ENCODE measurements at places on chromosomes 13 and 19.

DNA sequence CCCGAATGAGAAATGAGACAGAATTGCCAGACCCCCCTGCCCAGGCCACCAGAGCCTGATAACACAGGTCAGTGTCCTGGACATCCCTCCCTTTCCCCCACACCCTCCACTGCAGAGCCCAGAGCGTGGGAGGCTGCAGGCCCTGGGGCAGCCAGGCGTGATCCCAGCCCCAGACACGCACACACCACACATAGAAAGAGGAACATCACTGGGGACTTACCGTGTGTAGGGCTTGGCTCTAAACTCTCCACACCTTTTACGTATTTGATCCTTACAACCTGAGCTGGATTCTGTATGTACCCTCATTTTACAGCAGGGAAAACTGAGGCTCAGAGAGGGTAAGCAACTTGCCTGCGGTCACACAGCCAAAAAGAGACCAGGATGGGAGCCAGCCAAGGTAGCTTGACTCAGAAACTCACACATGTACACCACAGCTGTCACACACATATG lies 334 bp upstream of the ANGPTL6 start:
- DNase-seq: no peak

DNA sequence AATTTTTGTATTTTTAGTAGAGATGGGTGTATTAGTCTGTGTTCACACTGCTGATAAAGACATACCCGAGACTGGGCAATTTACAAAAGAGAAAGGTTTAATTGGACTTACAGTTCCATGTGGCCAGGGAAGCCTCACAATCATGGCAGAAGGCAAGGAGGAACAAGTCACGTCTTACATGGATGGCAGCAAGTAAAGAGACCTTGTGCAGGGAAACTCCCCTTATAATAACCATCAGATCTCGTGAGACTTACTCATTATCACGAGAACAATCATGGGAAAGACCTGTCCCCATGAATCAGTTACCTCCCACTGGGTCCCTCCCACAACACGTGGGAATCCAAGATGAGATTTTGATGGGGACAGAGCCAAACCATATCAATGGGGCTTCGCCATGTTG lies 14.6 kb downstream of the ZNF333 start:
- DNase-seq: no peak

DNA sequence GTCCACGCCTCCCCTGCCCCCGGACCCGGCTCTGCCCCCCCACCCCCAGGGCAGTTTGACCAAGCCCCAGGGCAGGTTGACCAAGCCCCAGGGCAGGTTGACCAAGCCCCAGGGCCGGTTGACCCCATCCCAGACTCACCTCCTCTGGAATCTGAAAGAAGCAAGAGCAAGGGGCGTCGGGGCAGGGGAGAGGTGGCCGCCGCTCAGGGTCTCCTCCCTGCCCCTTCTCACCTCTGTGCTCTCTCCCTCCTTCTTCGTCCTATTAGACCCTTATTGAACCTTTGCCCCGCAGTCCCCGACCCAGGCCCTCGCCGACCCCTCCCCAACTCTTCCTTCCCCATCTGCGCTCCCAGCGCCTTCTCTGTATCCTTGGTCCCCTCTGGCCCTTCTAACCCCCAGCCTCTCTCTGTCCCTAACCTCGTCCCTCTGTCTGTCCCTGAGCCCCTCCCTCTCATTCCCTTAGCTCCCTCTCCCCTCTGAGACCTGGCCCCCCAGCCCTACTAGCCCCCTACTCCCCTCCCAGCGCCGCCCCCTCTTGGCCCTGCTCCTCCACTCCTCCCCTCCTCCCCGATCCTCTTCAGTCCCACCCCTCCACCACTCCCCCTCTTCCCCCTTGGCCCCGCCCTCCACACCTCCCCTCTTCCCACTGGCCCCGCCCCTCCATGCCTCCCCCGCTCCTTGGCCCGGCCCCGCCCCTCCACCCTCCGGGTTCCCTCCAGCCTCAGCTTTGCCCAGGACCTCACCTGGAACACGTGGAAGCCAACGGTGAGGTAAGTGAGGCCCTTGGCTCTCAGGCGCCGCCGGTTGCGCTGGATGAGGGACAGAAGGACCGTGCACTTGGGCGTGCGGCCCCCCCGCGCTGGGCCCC lies 7.6 kb downstream of the CAPN12 start:
- no peak for DNase-seq

GRCh38 chr13:67087527-67087926 lies 142.6 kb downstream of the PCDH9 start:
- no peak for DNase-seq

- no peak for DNase-seq
Observed at GRCh38 chr13:28380319-28380718, 114.6 kb downstream of the FLT1 start.

DNA sequence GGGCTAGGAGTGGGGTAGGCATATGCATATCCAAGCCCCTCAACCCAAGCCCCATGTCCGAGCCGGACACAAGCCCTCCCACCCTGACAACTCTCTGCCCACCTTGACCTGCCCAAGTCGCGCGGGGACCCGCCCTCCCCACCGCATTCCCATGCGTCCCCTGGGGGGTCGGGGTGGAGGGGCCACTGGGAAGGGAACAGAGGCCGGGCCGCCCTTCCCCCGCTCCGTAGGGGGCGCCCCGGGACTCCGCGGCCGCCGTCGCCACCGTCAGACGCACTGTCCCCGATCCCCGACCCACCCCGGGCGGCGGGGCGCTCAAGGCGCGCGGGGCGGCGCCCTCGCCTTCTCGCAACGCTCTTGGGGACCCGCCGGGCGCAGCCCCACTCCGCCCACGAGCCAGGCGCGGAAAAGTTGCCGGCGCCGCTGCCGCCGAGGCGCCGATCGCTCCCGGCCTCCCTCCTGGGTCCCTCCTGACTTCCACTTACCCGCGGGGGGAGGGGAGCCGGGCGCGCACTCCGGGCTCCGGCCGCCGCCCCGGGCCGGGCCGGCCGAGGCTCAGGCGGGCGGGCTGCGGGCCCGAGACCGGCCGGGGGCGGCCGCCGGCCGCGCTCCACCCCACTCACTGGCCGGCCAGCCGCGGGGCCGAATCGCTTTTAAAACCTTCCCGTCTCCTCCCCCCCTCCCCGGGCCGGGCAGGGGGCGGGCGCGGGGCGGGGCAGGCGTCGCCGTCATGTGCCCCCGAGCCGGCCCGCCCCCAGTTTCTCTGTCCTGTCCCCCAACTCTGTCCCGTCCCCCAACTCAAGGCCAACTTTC lies 34.4 kb upstream of the NANOS3 start:
- no peak for DNase-seq

- no peak for DNase-seq
Observed at GRCh38 chr19:16184665-16185122, 516 bp upstream of the FAM32A start.

GRCh38 chr13:99686944-99687411 lies 185.7 kb downstream of the TM9SF2 start:
- DNase-seq: no peak

- no peak for DNase-seq
Observed at GRCh38 chr13:41820581-41821237, 140.2 kb downstream of the VWA8 start.

DNA sequence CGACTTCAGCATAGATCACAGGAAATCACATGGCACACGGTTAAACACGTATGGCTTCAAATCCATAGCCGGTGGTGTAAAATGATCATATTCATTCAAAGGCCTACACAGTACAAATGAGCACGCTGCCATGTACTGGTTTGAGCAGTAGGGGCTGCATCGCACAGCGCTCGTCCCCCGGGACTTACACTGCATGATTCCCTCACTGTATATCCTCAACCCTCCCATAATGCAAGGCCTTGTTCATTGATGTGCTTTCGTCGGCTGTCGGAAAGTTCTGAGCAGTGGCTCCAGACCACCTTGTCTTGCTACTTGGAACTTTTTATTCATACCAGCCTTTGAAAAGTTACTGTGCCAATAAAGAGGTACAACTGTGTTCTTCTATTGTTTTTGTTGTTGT lies 578.2 kb downstream of the MYO16 start:
- no peak for DNase-seq

GRCh38 chr19:38089440-38089839 lies 134.6 kb downstream of the DPF1 start:
- DNase-seq: no peak

GRCh38 chr13:104414771-104415170 lies 1348.6 kb upstream of the SLC10A2 start:
- no peak for DNase-seq

DNA sequence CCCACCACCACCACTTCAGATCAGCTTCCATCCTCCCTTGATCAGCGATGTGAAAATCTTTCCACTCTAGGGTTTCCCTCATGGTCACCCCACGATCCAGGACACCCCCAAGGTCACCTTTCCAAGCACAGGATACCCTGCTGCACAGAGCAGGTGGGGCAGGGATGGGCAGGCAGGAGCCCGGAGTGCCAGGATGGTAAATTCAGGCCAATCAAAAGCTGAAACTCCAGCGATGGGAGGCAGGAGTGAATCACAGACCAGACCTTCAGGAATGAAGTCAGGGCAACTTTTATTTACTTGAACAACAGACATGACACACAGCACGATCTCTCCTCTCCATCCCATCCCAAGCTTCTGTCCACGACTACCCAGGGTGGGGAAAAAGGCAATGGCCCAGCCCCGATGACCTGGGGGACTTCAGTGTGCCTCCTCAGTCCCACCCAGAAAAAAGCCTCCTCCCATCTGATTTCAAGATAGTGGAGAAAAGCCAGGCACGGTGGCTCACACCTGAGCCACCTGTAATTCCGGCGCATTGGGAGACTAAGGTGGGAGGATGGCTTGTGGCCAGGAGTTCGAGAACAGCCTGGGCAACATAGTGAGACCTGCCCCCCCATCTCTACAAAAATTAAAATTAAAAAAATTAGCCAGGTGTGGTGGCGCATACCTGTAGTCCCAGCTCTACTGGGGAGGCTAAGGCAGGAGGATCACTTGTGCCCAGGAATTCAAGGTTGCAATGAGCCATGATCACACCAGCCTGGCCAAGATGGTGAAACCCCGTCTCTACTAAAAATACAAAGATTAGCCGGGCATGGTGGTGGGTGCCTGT lies 39.2 kb downstream of the ZSWIM4 start:
- DNase-seq: no peak

DNA sequence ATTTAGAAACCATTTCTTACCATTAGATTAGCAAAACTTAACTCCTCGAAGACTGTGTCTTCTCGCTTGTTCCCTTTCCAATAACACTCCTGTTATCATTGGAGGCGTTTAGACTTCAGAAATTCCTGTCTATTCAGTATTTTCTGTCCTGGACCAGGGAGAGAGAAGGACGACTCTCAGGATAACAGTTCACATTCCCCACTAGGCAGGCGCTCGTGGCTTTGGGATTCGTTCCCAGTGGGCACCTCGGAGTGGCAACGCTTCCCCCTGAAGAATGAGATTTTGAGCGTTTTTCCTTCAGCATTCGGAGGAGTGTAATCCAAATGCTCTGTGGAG lies 429 bp upstream of the ZNF225 start:
- no peak for DNase-seq

GRCh38 chr13:50319635-50320255 lies 304.5 kb downstream of the KCNRG start:
- DNase-seq: no peak

DNA sequence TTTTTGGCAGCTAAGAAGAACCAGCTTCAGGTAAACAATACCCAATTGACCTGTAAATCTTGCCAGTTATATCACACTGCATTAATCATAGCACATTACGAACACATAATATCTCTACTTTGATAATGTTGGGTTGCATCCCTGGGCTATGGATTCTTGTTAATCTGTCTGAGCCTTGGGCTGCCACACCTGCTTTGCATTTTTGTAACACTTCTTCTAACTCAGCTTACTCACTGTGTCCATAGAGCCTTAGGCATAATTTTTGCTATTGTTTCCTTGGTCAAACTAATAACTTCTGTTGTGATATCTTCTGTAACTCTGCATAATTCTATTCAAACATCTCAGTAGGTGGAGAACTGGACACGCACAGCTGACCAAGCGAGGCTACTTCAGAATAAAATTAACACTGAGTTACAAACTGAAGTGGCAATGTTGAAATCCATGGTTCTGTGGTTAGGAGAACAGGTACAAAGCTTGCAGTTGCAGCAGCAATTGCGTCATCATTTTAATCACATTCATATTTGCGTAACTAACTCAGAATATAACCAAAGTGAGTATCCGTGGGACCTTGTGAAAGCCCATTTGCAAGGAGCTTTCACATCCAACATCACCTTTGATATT lies 6.4 kb downstream of the ZNF350 start:
- DNase-seq: no peak

- peak; percentile 93 for DNase-seq
Observed at GRCh38 chr19:57477191-57478008, at the start of gene ZNF772. ZNF772 (minus strand) TSS chr19:57477566; CDS start chr19:57477309, 257 bp downstream.

GRCh38 chr13:79528759-79529191 lies 47.8 kb downstream of the NDFIP2 start:
- DNase-seq: no peak

GRCh38 chr19:15280915-15281683 lies 48.9 kb upstream of the EPHX3 start:
- no peak for DNase-seq

- no peak for DNase-seq
Observed at GRCh38 chr13:61831026-61831425, 415.4 kb upstream of the PCDH20 start.

- DNase-seq: peak; percentile 22
Observed at GRCh38 chr13:40589285-40590109, 76.9 kb downstream of the FOXO1 start.

GRCh38 chr19:12865746-12866415 lies 15.4 kb downstream of the DNASE2 start:
- no peak for DNase-seq

- no peak for DNase-seq
Observed at GRCh38 chr13:94176561-94176960, 302.9 kb downstream of the DCT start.

DNA sequence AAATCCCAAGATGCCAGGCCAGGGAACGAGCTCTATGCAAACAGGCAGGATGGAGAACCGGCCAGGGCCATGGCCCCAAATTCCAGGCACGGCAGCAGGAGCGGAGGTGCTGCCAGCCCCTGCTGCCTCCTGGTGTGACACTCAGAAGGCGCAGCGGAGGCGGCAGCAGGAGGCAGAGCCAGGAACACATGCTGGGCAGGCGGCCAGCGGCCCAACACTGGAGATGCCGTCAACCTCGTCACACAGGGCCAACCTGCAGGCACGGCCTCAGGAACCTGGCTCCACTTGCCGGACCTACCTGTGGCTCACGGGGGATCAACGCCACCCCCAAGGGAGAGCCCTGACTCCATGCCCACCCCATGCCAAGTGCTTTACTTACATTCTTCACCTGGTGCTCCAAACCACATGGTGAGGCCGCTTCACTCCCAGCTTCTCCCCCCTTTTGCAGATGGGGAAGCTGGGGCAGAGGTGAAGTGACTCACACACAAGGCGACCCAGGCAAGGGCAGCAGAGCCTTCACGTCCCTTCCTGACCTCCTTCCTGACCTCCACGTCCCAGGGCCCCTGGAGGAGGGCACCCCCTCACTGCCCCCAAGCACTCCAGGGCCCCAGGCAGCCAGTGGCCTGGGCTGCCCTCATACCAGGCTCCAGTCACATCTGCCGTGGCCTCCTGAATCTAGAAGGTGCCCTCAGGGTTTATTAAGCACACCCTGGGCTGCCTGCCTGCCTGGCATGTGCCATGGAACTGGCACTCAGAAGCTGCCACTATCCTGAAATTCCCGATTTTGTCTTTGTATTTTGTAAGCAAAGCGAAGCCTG lies 43.5 kb downstream of the GGACT start:
- no peak for DNase-seq

GRCh38 chr13:41696163-41697003 lies 239.0 kb downstream of the RGCC start:
- DNase-seq: no peak

GRCh38 chr13:70128098-70128497 lies 19.8 kb upstream of the KLHL1 start:
- DNase-seq: no peak
